ENCODE measurements at places on chromosomes 16 and 17.

GRCh38 chr16:67456391-67457081, 24.4 kb downstream of the ATP6V0D1 start:
- no peak for DNase-seq

GRCh38 chr17:18326572-18326971, 11.5 kb downstream of the SMCR8 start:
- no peak for DNase-seq

- no peak for DNase-seq
Measured at GRCh38 chr17:27519550-27519949, 63.3 kb downstream of the KSR1 start.

- DNase-seq, result no peak
Measured at GRCh38 chr16:8962393-8963009, 1.2 kb downstream of the USP7 start.

DNA sequence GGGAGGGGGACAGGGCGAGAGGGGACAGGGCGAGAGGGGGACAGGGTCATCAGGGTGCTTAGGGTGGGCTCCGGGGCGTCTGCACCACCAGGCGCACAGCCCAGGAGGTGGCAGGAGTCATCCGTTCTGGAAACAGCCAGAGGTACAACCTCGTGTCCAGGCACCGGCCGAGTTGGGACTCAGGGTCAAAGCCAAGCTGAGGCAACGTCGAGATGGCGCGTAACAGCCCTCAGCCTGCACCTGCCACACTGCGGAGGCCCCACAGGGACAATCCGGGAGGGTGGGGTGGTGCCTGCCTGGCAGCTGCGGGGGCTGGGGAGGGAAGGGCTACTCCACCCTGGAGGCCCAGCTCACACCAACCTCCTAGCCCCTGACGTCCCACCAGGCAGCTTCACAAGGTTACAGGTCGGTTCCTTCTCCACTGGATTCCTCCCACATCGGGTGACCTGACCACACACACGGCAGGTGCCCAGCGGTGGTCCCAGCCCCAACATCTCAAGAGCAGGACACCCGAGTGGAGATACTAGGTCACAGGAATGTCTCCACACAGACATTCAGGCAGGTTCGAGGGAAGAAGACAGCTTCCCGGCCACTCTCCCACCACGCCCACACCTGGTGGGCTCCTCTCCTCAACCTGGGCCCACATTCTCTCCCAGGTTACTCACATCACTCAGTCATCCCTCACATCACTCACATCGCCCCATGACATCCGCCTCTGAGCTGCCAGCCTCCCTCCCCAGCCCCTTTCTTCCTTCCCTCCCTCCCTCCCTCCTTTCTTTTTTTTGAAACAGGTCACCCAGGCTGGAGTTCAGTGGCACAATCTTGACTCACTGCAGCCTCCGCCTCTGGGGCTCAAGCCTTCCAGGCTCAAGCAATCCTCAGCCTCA, 47.3 kb downstream of the RPH3AL start:
- no peak for DNase-seq

- no peak for DNase-seq
Measured at GRCh38 chr16:70760221-70760620, 40.7 kb downstream of the VAC14 start.

DNA sequence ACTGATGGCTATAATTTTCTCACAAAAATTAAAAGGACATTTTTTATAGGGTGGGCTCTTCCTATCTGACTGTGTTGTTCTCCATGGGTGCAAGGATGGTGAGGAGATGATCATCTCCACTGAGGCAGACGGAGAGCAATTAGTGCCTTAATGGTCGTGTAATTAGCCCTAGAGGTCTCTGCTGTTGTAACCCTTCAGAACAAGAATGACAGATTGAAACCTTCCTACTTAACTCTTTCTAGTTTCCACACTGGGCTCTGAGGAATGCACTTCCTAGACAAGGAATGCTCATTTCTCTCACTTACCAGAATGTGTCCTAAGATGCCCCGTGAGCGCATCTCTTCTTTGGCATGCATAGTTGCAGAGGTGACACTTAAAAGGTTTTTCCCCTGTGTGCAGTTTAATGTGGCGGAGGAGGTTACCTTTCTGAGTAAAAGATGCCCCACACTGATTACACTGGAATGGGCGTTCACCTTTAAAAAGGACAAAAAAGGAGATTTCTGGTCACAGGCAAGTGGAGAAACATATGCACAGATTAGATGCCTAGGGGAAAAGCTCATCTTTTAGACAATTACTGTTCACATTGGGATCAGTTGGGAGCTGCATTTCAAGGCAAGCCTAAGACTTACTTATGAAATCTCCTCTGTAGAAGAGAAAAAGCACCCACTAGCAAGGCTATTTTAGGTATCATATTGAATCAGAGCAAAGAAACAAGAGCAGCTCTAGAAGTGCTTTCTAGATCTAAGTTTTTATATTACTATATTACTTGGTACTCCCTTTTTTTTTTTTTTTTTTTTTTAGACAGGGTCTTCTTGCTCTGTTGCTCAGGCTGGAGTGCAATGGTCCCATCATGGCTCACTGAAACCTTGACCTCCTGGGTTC, 53.6 kb downstream of the GRB7 start:
- DNase-seq, result no peak

Measured in vagina (tissue), 2 donors.